PC-9 (cell line): ENCODE measurements at places on chromosomes 11 and 22. TPM values are rescaled to one million over a fixed set of nuclear protein-coding genes. Genes with fewer than 3 reads are reported as not detected.

DNA sequence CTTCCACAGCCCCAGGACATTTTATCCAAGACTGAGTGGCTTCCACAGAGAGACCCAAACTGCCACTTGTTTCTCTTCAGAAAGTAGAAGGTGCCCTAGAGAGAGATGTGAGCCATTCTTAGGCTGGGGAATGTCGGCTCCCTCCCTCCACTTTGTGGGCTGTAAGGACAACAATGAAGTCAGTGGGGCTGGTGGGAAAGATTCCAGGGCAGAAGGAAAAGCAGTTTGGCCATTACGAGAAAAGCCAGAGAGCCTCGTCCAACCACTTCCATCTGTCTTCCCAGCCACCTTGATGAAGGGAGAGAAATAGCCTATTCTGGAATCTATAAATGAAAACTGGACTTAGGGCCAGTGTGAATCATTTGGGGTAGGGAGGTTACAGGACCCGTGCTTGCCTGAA, 382.5 kb downstream of the NXPE2 start:
- no peaks in the 10 kb centered on the region for H3K27me3 ChIP-seq
- H3K4me3 ChIP-seq = no peak overlapping the region
- no peaks in the 10 kb centered on the region for H3K36me3 ChIP-seq
- H3K4me1 ChIP-seq = no peaks in the 10 kb centered on the region
- H3K27ac ChIP-seq = no peak overlapping the region

- H3K27me3 ChIP-seq = peaks cover 97% of the 10 kb centered on the region
- no peaks in the 10 kb centered on the region for H3K4me1 ChIP-seq
- H3K4me3 ChIP-seq = no peak overlapping the region
- H3K36me3 ChIP-seq = no peaks in the 10 kb centered on the region
- H3K27ac ChIP-seq = no peak overlapping the region
Observed at GRCh38 chr22:50045211-50046018, 12.7 kb downstream of the TTLL8 start.

DNA sequence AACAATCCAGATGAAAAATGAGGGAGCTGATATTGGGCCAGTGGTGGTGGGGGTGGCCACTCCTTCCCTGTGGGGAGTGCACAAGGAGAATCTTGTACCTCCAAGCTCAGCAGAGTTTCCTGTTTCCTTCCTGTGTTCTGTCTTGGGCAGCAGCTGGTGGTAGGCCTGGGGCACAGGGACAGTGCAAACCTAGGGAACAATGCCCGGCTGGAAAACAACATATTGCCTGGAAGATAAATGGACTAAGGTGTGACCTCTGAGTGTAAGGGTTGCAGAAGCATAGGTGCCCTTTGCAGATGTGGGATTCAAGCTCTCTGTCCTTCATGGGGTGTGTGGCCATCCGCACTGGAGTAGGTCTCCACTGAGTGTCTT, 5.8 kb upstream of the JAM3 start:
- DNase-seq = no peak
- H3K27me3 ChIP-seq = peaks cover 97% of the 10 kb centered on the region
- no peak overlapping the region for H3K4me3 ChIP-seq

DNA sequence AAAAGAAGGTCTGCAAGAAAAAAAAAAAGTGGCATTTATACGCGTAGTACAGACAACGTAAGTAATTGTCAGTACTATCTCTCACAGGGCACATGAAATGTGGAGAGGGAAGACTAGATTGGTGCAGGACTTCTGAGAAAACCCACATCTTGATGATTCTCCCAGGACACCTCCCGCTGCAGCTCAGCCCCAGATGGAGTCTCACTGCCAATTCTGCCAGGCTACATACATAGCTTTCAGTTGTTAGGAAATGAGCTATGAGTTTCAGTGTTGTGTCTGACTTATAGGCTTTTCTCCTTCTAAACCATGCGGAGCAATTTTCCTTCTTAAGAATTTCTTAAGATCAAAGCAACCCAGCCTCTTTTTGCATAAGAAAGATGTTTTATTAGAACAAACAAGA, 9.6 kb downstream of the OR5A2 start:
- H3K27ac ChIP-seq = no peak overlapping the region
- 0 out of 2 replicates have a peak, but pooled peaks cover 14% of the 10 kb centered on the region for H3K27me3 ChIP-seq
- H3K4me3 ChIP-seq = no peak overlapping the region
- DNase-seq = no peak

DNA sequence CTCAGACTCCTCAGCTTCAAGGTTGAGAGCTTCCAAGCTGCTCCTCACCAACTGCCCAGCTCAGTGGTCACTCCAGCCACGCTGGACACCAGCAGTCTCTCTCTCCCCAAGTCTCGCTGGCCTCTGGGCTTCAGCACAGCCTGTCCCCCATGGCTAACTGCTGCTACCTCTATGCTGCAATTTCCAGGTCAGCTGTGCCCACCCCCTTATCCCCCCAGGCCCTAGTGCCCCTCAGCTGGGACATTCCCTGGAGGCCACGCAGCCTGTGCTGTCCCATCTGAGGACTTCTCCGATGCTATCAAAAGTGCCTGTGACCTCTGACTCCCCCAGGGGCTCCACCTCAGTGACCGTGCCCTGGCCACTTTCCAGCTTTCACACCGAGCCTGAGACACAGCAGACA, 37.5 kb upstream of the PHF21B start:
- H3K4me1 ChIP-seq = no peaks in the 10 kb centered on the region
- DNase-seq = no peak
- H3K27ac ChIP-seq = no peak overlapping the region
- H3K4me3 ChIP-seq = no peak overlapping the region
- H3K36me3 ChIP-seq = no peaks in the 10 kb centered on the region

- H3K4me3 ChIP-seq = no peak overlapping the region
- no peak for DNase-seq
- no peaks in the 10 kb centered on the region for H3K27me3 ChIP-seq
Observed at GRCh38 chr11:47179655-47179991, 2.9 kb upstream of the ARFGAP2 start.

- H3K27me3 ChIP-seq = no peaks in the 10 kb centered on the region
- H3K4me1 ChIP-seq = peaks cover 10% of the 10 kb centered on the region
- peaks cover 66% of the 10 kb centered on the region for H3K36me3 ChIP-seq
- no peak overlapping the region for H3K4me3 ChIP-seq
- H3K27ac ChIP-seq = no peak overlapping the region
Observed at GRCh38 chr11:65189191-65189590, 7.5 kb downstream of the CAPN1 start.

GRCh38 chr11:102930451-102930850, 25.1 kb downstream of the MMP13 start:
- H3K4me1 ChIP-seq = no peaks in the 10 kb centered on the region
- no peak overlapping the region for H3K4me3 ChIP-seq
- H3K27me3 ChIP-seq = 0 out of 2 replicates have a peak, but pooled peaks cover 4% of the 10 kb centered on the region
- no peak overlapping the region for H3K27ac ChIP-seq
- DNase-seq = no peak

DDI1 gene
- total RNA-seq = not detected in 2 replicates

BTG4 gene
- not detected in 2 replicates for total RNA-seq

OR51E2 gene
- total RNA-seq = not detected in 2 replicates

KCNK4 gene
- total RNA-seq = 0.53 and 0.57 TPM in 2 replicates

SLC22A8 gene
- total RNA-seq = not detected in 2 replicates

NAALAD2 gene
- not detected in 2 replicates for total RNA-seq

APOL5 gene
- not detected in 2 replicates for total RNA-seq

PNPLA5 gene
- total RNA-seq = not detected in 2 replicates

TMX2 gene
- total RNA-seq = 124 and 138 TPM in 2 replicates

CAT gene
- total RNA-seq = 54.4 and 63.4 TPM in 2 replicates
